Mammary epithelial cell (primary cell): ENCODE measurements at places on chromosomes 16 and 17. TPM values are rescaled to one million over a fixed set of nuclear protein-coding genes. Genes with fewer than 3 reads are reported as not detected.

GRCh38 chr16:88926374-88926990 lies 50.5 kb downstream of the CBFA2T3 start:
- DNase-seq, result no peak

DNA sequence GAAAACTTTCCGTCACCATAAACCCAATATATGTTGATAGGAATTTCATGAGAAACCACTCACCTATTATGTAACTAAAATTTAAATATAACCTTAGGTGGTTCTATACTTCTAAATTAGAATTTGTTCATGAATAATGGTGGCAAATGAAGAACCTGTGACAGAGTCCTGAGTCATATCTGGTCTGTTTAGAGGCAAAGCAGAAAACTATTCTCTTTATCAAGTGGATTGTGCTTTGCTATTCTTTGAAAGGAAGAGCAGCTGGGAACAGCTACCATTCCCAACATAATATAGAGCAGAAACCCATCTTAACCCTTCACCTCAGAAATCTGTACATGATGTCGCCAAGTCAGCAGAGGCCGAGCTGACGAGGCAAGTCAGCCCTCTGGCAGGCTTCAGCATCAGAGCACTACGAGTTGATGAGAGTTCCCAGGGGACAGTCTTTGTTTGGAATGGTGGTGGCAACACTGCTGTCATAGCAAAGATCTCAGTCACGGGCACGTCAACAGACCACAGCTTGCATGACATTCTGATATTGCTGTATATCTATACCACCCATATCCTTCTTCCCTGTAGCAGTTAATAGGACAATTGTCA lies 631.9 kb upstream of the CA10 start:
- DNase-seq, result no peak

FAM20A gene
- not detected for polyA plus RNA-seq

DNA sequence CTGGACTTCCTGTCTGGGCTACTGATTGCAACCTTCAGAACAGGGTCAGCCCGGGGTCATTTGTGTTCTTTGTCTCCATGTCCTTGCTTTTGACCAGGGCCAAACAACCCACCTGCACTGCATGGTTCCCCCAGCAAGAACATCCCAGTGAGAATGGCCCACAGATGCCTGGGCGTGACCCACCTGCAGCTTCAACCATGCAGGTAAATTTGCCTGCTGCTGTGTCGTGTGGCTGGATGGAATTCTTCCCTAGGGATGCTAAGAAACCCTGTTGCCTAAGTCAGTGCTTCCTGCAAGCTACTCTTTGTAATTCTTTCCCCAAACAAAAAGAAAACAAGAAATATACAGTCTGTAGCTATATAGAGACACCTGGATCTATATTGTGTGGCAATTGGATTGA lies 12.5 kb downstream of the CDH13 start:
- peak; percentile 61 for DNase-seq

GRCh38 chr16:83113811-83114210 lies 487.0 kb downstream of the CDH13 start:
- no peak for DNase-seq

DNA sequence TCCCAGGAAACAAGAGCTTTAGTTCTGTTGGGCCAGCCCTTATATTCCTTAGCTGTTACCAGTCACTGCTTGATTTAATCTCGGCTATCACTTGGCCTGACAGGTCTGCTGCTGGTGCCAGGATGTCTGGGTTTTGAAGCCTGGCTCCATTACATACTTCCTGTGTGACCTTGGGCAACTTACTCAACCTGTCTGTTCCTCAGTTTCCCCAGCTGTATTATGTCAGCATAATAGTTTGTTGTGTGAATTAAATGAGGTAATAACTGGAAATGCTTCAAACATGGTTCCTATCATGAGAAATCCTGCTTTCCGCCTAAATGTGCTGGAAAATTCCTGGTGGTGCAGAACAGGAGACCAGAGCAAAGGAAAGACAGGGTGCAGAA lies 50.6 kb upstream of the STH start:
- no peak for DNase-seq

WNT9B gene
- not detected for polyA plus RNA-seq

GRCh38 chr17:611202-611601 lies 103.4 kb downstream of the VPS53 start:
- DNase-seq, result no peak

NPIPA3 gene
- polyA plus RNA-seq, result 1.5 TPM

CPHXL2 gene
- polyA plus RNA-seq, result not detected

- DNase-seq, result no peak
These were observed 84.6 kb downstream of the C16orf78 start for GRCh38 chr16:49458243-49458642.

GRCh38 chr16:67396159-67397035 lies 3.1 kb upstream of the TPPP3 start:
- peak; percentile 90 for DNase-seq

EVI2A gene
- 0.60 TPM for polyA plus RNA-seq

DNA sequence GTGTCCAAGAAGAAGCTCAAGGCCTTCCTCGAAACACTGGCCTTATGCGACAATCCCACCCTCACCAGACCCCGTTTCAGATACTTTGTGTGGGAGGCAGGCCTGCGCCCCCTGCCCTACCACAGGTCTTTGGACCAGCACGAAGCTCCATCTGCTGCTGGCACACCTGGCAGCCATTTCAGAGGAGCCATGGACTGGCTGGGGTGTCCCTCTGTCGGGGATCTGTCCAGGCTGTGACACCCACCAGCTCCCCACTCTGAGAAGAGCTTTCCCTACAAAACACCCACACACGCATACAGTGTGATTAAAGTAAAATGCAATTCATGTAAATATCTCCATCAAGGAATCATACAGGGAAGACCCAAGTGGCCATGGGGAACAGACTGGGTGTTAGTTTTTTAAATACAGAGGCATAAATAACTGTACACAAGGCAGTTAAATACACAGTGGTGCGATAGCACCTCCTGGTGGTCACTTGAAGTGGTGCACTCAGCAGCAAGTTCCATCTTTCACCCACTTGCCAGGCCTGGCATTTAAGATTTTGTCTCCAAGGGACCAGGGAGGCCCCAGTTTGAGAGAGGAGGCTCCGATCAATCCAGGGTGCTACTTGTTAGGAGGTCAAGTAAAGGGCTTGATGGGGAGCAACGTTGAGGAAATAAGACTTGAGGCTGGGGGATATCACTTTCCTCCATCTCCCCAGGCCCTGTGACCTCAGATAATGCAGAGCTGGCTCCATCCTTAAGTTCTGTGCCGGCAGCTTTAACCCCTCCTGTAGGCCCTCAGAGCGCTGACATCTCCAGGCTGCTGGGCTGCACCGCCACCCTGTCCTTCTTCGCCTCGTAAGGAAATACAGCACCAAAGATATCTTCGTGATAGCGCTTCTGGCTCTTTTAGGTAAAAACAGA lies 43.6 kb downstream of the NOS2 start:
- peak; percentile 23 for DNase-seq

CDRT15L2 gene
- polyA plus RNA-seq, result not detected

DNA sequence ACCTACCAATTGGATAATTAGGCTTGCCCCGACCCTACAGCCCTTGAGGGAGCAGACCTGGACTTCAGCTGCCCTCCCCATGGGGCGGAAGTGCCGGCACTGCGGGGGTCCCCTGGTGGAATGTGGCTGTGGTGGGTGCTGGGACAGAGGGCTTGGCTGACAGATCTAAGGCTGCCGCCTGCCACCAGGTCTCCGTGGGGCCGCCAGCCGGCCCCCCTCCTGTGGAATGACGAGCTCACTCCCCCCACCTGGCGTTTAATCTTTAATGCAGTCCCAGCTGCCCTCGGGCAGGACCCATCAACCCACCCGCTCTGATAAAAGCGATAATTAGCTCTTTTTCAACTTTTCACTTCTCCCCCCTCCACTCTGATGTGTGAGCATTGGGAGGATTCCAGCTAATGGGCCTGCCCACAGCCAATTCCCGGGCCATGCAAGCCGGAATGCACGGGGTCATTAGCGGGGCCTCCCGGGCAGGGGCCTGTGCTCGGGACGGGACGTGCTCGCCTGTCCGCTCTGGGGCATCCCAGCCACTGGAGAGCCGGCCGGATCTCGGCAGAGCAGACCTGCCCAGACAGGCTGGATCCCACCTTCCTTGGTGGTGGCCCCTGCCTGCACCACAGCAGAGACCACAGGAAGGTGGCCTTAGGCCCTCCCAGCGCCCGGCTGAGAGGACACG lies 28.3 kb upstream of the GOSR2 start:
- DNase-seq, result no peak

DNA sequence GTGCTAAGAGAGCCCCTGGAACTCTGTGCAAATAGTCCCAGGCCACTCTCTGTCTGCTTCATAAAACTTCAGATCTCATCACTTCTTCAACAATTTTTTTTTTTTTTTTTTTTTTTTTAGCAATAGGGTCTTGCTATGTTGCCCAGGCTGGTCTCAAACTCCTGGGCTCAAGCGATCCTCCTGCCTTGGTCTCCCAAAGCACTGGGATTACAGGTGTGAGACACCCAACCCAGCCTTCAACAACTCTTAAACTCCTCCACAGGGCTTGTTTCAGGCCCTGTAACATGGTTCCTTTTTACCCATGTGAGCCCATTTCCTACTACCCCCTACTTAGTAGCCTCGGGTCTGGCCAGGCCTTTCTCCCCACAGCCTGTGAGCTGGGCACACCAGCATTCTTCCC lies 39.3 kb upstream of the ICAM2 start:
- no peak for DNase-seq
